ENCODE measurements at places on chromosomes 4 and X.

DNA sequence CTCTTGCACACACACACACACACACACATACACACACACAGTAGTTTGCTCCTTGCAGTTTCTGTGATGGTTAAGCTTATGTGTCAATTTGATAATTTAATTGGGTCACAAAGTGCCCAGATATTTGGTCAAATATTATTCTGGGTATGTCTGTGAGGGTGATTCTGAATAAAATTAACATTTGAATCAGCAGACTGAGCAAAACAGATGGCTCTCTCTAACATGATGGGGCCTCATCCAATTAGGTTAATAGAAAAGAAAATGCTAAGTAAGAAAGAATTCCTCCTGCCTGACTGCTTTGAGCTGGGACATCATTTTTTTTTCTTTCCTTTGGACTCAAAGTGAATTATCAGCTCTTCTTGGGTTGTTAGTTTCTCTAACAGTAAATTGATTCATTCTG lies 191.2 kb upstream of the INTU start:
- DNase-seq = no peak

DNA sequence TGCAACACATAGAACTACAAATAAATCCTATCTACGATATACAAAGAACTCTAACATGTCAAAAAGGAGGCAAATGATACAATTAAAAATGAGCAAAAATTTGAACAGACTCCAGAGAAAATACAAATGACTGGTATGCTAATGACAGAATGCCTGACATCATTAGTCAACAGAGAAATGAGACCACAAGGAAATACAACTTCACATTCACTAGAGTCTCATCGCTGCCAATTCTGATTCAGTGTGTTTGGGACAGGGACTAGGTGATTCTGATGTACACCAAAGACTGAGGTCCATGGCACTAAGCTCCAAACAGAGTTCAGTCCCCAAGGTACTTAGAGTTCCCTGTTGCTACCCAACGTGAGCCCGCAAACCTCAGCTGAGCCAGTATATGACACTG lies 23.4 kb downstream of the SLC2A9 start:
- no peak for DNase-seq

DNA sequence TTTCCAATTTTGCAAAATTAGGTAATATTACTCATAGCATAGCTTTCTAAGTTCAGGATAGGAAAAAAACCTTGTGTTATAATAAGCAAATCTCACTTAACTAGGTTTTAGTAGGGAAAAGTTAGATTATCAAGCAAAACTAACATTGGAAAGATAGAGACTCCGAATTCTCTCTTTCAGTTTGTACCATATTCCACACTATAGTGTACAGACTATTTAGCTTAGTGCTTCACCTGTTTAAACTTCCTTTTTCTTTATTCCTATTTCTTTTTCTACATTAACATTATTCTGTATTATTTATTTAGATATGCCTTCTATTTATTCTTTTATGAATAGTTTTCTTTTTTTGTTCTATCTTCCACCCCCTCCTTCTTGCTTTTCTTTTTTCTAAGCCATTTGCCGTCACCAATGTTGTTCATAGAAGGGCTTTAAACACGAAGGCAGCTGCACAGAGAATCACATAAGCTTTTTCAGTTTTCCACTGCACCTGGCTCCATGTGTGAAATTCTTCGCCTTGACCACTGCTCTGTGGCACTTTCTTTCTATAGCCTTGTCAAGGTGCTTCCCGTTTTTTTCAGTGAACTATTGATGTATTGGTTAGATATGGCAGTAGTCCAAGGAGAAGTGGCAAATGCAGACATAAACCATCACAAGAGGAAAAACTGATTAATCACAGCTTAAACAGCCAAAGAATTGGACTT lies 8.5 kb downstream of the PCDH10 start:
- no peak for DNase-seq

- no peak for DNase-seq
Measured at GRCh38 chr4:112944006-112944405, 105.4 kb upstream of the ANK2 start.

DNA sequence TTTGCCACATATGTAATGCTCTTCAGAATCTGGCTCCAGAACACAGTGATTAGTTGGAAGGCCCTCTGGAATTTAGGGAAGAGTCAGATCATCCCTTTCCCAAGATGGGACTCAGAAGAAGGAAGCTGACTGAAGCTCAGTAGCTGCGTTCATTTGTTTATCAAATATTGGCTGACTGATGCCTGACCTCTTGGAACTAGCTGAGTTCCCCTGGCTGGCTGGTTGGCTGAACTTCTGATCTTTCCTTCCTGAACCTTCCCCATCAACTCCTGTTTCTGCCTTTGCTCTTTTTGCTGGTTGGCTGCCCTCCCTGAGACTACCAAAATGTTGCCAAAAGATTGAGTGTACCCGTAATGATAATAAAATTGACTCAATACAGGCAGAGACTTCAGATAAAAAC lies 866.5 kb upstream of the INTU start:
- DNase-seq = no peak

DNA sequence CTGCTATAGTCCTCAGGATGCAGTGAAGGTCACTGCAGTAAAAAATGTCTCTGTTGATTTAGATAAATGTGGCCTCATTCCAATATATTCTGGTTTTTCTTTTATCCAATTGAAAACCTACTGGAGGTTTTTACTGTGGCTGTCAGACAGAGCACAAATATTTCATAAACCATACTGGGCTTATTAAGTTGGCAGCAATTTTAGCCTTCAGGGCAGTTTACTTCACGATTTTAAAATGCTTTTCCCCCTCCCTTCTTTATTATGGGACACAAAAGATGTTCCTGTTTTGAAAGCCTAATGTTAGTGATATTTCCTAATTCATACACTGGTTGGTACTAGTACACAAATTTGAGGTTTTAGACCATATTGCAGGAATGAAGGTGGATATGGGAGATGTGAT lies 939.4 kb downstream of the C4orf33 start:
- no peak for DNase-seq

- no peak for DNase-seq
Measured at GRCh38 chr4:102439812-102440211, 61.3 kb upstream of the NFKB1 start.

- no peak for DNase-seq
Measured at GRCh38 chr4:94354474-94354896, 11.8 kb upstream of the HPGDS start.

GRCh38 chr4:183830438-183830985 lies 74.6 kb upstream of the STOX2 start:
- no peak for DNase-seq

GRCh38 chrX:68286076-68286475 lies 147.2 kb downstream of the OPHN1 start:
- DNase-seq = no peak

- DNase-seq = no peak
Measured at GRCh38 chr4:145203410-145203809, 23.0 kb upstream of the OTUD4 start.

- DNase-seq = no peak
Measured at GRCh38 chr4:176894498-176894897, 101.8 kb upstream of the VEGFC start.

- DNase-seq = no peak
Measured at GRCh38 chr4:98663226-98664006, 5.0 kb upstream of the TSPAN5 start.

DNA sequence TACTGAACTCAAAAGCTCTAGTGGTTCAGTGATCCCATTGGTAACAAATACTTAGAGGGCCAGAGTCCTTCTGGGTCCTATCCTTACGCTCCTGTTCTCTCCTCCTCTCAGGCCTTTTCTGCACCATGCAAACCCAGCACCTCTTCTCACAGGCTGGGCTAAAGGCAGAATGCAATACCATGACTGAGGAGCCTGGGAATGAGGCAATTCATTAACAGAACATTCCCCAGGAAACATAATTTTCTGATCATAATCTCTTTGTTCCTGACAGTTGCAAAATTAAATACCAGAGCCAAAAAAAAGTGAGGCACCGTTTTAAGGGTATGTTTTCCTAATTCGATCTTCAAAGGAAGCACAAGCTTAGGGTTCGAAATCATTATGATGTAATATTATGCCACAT lies 9.0 kb downstream of the SORBS2 start:
- DNase-seq = no peak

DNA sequence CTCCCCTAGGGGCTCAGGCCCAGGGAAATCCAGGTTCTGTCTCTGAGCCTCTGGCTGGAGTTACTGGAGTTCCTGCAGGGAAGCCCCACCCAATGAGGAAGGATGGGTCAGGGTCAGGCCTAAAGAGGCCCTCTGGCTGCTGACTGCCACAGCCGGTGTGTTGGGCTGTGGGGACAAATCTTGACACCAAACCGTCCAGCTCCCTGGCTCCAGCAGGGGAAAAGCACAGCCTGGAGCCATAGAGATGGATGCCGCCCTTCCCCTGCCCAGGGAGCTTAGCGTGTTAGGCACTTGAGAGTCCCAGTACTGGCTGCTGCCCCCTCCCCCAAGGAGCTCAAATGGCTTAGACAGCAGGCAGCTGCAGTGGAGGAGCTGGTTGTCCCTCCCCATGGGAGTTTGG lies 321.3 kb upstream of the LCORL start:
- DNase-seq = no peak

DNA sequence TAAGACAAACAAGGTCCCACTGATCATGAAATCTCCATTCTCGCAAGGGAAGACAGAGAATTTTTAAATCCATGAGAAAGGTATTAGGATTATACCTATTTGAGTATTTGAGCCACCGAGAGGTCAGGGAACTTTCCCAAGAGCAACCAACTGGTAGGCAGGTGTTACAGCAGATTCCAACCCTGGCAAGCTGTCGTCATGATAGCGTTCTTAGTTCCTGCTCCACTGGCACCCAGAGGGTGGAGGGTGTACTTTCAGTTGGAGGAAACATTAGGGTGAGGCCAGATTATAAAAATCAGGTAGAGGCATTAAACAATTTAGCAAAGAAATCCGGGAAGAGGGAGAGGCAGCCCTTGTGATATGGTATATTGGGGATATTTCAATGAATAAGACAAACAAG lies 23.3 kb downstream of the COQ2 start:
- DNase-seq = no peak

- no peak for DNase-seq
Measured at GRCh38 chrX:133401536-133401935, 13.8 kb downstream of the GPC4 start.

DNA sequence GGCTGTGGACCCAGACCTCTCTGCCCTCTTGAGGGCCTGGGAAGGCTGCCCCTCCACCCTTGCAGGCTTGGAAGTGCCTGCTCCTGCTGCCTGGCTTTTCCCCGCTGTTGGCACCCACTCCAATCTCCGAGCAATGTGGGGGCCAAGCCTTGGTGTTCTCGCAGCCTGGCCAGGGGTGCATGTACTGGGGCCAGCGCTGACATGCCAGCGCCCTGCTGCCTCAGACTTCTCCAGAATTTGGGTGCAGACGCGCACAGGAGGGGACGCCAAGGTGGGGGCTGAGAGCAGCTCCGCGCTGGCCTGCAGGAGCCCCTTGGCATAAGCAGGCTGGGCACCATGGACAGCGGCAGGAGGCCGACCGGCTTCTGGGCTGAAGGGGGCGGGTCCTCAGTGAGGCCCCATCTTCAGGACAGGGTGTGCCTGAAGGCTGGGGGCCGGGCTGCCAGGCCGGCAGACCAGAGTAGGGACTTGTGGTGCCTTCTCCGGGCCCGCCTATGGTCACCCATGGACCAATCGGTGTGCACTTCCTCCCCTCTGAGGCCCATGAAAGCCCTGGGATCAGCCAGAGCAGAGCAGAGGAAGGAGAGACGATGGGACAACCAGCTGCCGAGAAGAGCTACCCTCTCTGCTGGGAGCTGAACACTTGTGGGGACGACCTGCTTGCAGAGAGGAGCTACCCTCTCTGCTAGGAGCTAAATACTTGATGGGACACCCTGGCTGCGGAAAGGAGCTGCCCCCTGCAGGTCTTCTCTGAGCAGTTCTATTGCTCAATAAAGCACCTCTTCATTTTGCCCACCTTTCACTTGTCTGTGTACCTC lies 118.3 kb downstream of the DNAAF6 start:
- no peak for DNase-seq

DNA sequence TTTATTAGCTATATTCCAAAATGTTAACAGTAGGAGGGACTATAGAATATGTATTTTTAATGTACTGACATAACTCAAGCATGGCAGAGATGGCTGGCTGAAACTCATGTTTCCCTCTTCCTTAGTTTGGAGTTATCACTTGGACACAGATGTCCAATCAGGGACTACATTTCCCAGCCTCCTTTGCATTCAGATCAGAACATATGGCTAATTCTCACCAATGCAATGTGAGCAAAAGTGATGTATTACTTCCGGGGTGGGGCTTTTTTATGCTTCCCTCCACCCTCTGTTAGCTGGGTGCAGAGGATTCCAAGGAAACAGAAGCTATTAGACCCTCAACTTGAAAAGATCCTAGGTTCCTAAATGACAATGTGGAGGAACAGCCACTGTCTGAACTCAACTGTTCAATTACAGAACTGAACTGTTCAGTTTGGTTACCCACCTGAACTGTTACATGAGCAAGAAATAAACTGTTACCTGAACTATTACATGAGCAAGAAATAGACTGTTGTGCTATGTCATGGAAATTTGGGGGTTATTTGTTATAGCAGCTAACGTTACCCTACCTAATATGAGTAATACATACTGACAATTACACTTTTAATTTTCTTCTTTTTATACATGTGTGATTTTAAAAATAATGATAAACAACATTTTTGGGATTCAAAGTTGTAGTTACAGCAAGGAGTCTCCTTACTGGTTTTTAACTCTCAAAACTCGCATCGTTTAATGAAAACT lies 29.6 kb upstream of the ERVMER34-1 start:
- no peak for DNase-seq

GRCh38 chr4:57371671-57372070 lies 261.5 kb upstream of the IGFBP7 start:
- DNase-seq = no peak

DNA sequence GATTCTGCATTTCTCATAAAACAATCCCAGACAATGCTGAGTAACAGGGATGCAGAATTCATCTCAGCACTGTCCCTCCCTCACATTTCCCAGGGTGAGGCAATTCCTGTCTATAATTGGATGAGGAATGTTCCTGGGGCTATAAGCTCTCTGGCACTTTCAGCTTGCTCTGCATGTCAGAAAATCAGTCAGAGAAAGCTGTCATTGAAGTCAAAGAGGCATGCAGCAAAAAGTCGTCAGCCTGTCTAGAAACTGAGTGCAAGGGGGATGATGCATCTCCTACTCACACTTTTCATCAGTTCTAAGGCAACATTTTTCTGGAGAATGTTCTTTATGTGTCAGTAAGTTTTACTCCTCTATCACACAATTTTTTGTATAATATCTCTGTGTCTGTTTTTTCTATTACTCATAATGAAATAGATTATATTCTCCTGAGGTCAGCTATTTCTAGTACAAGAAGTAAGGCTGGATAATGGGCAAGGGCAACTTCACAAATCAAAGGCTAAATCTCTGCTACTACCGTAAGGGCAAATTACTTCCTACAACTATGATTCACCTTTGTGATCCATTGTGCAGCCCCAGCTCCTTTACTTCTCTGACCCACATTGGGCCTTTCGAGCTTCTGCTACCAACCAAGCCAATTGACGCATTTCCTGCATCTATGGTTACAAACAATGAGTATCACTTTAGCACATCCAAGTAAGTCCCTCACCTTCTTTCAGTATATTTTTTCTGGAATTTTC lies 56.0 kb downstream of the TASL start:
- DNase-seq = no peak

DNA sequence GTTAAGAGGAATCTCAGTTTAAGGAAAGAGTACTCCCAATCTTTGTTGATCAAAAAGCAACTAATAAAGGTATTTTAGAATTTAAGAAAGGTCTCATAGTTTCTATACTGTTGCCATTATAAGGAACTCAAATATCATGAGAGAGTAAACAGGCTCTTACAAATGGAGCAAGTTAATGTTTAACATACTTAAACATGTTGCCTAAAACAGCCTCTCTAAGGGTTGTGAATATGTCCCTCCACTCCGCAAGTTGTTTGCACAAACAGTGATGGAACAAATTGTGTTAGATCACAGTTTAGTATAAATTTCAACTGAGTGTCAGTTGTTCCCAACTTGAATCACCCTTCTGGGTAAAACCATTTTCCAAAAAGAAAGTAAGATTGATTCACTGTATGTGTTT lies 1678.3 kb downstream of the PCDH19 start:
- no peak for DNase-seq

Data from frontal cortex (tissue), 4 donors.